Stimulated activated CD4-positive, alpha-beta T cell treated with anti-CD3 and anti-CD28 coated beads, Interleukin-2, amount 100 ng/mL, for 48 hours (primary cell): ENCODE measurements at places on chromosomes 3 and 15.

DNA sequence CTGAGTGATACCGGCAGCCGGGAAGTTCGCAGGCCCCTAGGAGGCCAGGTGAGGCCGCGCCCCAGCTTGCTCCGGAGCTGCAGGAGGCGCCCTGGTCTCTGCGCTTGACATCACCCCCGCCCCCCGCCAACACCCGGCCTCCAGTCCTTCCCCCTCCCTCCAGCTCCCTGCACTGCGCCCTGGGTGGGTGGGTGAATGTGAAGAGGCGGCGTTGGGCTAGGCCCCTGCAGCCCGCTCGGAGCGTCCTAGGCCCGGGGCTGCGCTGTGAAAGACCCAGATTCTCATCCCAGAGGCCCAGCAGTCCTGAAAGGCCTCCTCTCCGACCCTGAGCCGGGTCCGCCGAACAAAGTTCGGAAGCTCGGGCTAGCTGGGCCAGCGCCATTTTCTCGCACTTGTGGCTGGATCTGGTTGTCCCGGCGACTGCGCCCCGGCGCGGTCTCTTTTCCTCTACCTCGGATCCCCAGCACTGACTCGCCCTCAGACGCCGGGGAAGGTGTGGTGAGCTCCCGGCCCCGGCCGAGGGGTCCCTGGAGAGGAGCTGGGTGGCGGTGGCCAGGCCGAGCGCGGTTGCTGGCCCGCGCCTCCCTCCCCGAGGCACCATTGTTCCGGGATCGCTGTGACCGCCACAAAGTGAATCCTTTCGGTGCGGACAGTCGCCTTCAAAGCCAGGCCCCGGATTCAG lies 12.9 kb downstream of the ZIC4 start:
- DNase-seq, result no peak

GRCh38 chr3:105511031-105511430 lies 144.3 kb downstream of the ALCAM start:
- DNase-seq, result no peak

DNA sequence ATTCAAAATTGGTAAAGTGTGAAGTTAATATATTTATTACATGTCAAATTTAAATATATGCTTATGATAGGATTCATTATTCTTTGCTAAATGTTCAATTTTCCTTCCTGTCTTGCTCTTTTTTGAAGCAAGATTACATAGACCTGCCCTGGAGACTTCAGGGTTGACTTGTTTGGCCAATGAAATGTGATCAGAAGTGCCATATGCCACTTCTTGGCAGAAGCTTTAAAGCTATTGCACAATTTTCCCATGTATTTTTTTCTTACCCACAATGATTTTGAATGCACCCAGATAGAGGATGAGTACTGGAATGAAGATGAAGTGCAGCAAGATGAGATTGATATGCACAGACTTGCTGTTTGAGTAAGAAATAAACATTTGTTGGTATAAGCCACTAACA lies 406.3 kb upstream of the BCHE start:
- no peak for DNase-seq

DNA sequence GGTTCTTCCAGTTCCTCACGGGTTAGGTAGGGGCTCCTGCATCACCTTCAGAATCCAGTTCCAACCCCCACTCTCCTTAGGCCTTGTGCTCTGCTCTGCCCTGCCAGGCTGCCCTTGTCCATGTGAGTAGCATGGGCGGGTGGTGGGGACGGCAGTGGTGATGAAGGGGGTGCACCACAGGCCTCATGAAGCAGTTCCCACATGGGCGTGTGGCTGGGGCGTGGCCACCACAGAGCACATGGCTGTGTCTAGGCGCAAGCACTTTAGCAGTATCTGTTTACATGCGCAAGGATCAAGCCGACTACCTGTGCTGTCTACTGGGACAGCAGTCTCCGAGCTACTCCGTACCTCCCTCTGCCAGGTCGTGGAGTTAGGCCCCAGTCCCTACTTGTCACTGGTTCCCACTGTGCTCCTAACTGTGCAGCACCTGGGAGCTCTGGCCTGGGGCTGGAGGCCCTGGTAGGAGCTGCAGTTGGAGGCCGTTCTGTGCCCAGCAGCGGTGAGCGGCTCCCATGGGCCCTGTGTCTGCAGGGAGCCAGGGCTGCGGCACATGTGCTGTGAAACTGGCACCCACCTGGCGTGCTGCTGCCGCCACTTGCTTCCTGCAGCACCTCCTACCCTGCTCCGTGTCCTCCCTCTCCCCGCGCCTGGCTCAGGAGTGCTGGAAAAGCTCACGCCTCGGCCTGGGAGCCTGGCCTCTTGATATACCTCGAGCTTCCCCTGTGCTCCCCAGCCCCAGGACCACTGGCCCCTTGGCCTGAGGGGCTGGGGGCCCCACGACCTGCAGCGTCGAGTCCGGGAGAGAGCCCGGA lies 53.5 kb downstream of the PLXNA1 start:
- DNase-seq, result no peak

- DNase-seq, result no peak
Measured at GRCh38 chr15:63722204-63722808, 111.4 kb downstream of the HERC1 start.

GRCh38 chr3:196689941-196690660 lies 21.9 kb downstream of the CEP19 start:
- no peak for DNase-seq

- no peak for DNase-seq
Measured at GRCh38 chr15:28178290-28178689, 79.2 kb upstream of the OCA2 start.

DNA sequence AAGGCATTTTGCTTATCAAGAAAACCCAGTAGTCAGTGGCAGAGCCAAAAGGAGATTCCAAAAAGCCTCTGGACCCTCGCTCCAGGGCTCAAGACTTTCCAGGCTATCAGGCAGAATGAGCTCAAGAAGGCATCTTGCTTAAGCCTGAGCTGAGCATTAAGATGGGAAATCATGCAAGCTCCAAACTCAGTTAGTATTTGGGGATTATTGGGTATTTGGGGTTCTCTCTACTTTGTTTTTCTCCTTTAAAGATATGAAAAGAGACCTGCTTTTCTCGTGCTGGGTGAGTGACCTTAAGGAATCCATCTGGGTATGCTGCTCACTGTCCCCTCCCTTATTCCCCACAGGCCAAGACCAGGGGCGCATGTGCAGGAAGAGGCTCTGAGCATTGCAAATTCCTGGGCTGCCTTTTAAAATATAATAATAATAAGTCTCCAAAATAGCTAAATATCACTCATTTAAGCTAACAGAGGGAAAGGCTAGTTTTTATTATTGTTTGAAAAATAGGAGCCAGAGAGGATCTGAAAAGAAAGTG lies 75.4 kb upstream of the HACD2 start:
- DNase-seq, result no peak

- DNase-seq, result no peak
Measured at GRCh38 chr15:58486062-58486461, 54.3 kb downstream of the LIPC start.

GRCh38 chr15:59886441-59886840 lies 117.7 kb upstream of the FOXB1 start:
- DNase-seq, result no peak

GRCh38 chr15:101110681-101111569 lies 140.9 kb downstream of the CHSY1 start:
- DNase-seq, result no peak

GRCh38 chr3:118984699-118985098 lies 49.9 kb downstream of the IGSF11 start:
- DNase-seq, result no peak

DNA sequence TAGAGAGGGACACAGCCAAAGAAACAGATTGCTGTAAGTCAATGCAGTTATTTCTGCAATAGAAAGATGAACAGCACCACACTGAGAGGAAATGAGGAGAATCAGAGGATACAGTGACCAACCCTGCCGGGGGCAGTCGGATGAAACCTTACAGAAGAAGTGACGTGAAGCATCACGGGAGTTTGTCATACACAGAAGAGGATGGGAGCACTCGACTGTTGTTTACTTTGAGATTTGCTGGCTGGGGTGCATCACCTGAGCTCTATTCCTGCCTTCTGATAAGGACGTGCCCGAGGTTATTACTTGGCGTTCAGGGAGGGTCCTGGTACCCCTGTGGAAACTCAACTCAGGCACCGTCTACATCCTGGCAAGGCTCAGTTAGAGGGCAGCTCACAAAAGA lies 45.4 kb downstream of the MAGEF1 start:
- DNase-seq, result no peak

DNA sequence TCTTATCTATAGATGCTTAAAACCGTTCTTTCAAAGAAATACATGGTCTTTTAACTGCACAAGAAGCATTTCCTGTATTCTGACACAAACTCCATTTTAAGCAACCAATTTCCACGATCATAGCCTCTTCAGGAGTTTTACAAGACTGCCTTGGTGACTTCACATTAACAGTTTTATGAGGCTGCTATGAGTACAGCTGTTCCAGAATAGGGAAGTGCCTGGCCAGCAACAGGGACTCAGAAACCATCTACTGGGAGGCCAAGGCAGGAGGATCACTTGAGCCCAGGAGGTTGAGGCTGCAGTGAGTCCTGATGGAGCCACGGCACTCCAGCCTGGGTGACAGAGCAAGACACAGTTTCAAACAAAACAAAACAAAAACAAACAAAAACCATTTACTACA lies 78.4 kb downstream of the B3GNT5 start:
- no peak for DNase-seq

DNA sequence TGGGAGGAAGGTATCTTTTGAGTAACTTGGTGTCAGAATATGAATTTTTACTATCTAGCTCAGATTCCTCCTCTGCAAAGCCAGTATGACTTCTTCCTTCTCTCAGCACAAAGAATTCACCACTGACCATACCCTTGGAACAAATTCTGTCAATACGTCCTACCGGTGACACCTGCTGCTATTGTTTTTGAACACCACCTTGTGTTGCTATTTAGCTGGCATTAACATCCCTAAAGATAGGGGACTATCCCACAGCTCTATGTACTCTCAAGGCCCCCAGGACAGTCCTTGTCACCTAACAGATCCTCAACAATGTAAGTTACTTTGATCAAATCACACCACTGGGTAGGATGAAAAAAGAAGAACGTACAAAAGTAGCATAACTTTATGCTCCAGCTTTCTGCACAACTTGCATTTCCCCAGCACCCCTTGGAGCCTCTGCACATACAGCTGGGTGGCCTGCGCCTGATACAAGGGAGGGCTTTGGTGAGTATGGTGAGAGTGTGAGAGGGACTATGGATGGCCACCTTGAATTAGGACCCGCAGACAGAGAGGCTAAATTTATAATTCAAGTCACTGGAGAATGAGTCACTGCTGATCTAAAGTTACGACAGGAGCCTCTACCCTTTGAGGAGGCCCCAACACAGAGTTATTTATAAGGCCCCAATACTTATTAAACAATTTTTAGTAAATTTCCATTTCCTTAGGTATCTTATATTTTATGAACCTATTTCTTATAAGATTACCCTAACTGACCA lies 2.3 kb upstream of the COLQ start:
- DNase-seq, result no peak

GRCh38 chr3:122415762-122416654 lies at the start of gene WDR5B:
Gene WDR5B, minus strand, starts transcription at chr3:122416062. Its CDS starts 534 bp downstream, at chr3:122415528.
- DNase-seq, result peak; percentile 98

- DNase-seq, result no peak
Measured at GRCh38 chr15:70416829-70417228, 319.1 kb upstream of the TLE3 start.

GRCh38 chr3:174776123-174776522 lies 83.0 kb upstream of the NAALADL2 start:
- no peak for DNase-seq

GRCh38 chr3:183298701-183299153 lies 45.7 kb downstream of the B3GNT5 start:
- DNase-seq, result no peak

DNA sequence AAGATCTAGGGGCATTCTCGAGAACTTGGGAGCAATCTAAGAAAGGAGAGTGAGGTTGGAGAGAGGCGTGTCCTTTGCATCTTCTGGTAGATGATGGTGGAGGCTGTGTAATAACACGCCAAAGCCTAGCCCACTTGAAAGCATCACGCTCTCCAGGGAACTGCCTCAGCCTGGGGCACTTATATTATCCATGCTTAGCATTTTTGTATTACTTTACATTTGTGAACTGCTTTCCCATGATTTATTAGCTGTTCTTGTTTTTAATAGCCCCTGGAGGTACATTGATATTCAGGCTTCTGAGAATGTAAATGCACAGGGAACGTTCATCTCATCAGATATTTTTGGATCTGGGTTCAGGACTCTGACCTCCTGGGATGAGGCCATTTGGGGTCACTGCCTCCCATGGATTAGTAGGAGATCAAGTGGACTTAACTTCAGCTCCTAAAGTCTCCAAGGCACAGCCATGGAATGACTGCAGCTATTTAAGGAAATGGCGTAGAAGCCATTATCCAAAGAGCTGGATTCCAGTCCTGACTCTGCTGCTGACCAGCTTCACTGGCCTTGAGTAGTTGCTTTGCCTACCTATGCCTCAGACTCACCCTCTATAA lies 124.9 kb downstream of the LPP start:
- DNase-seq, result no peak

GRCh38 chr15:42710662-42711061 lies 26.3 kb downstream of the CDAN1 start:
- DNase-seq, result no peak

GRCh38 chr3:190032923-190033322 lies 87.8 kb downstream of the P3H2 start:
- no peak for DNase-seq

DNA sequence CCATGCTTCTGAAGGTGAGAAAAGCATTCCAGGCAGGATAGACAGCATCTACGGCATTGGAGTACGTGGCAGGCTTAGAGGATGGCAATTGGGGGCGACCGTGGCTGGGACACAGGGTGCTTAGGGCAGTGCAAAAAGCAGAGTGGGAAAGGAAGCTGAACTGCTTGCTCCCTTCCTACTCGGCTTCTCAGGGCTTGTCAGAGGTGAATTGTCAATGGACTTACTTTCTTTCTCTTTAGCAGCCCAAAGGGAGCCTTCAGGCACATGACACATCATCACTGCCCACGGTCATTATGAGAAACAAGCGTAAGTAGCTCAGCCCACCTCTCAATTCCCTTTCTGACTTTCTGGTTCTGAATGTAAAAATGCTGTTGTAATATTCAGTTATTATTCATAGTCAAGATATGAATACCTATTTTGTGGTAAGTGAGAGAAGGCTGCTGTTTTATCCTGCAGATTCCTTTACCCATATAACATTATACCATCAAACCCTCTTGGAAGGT lies 84.3 kb downstream of the KLHL25 start:
- no peak for DNase-seq
